Effector memory CD4-positive, alpha-beta T cell (primary cell): ENCODE measurements at places on chromosomes 6 and 20.

GRCh38 chr6:502761-503160, 111.2 kb downstream of the IRF4 start:
- no peak for DNase-seq

GRCh38 chr20:33465481-33466302, 22.1 kb upstream of the SNTA1 start:
- no peak for DNase-seq

DNA sequence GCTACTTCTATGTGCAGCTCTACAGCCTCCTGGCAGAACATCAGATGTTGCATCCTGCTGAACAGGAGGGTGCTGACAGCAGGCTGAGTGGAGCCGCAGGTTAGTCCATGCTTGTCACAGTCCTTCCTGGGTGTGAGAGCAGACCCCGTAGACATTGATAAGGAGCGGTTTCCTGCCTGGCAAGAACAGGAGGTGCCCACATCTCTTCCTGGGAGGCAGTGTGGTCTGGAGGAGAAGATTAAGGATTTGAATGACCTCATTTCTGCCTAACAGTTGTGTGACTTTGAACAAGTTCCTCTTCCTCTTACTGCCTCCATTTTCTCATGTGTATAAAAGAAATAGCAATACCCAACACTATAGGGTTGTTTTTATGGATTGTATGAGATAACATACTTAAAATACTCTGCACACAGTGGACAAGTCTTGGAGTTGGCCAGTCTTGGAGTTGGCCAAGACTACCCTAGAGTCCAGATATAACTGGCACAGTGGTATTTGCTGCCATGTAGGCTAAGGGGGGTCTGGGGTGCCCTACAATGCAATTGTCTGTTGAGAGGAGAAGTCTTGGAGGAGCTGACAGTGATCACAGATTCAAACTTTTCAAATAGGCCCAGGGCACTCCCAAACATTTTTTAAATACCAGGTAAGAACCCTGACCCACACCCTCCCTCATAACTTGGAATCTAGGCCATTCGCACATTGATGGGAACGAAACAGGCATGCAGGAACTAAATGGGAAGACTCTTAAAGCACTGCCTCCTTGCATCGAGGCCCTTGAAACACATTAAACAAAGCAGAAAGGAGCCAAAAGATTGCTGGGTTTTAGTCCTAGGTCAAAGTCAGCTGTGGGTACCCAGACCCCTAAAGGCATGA, 32.6 kb upstream of the TBC1D7 start:
- DNase-seq: no peak

- no peak for DNase-seq
Observed at GRCh38 chr6:35291491-35291890, 6.1 kb upstream of the DEF6 start.

- DNase-seq: no peak
Observed at GRCh38 chr6:52087498-52087999, at the start of gene PKHD1. TSS of gene PKHD1 (minus strand) at chr6:52087613. CDS start at chr6:52084933, 2,680 bp downstream.

DNA sequence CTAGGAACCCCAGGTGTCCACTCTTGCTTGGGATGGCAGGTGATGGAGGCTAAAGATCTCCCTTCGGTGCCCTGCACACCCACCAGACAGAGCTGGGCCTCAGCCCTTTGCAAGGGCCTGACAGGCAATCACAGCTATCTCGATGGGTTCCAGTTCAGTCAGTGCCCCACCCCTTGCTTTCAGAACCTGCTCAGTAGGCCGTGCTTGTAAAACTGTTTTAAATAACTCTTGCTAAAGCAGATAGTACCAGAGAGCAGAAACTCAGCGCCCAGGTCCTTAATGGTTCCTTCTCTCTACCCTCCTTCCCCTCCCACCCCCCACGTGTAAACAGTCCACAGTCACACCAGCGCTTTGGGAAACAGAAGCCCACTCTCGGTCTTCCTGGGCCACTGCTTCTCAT, 39.2 kb downstream of the C6orf132 start:
- DNase-seq: no peak

GRCh38 chr6:158625881-158626305, 18.6 kb downstream of the DYNLT1 start:
- no peak for DNase-seq

- DNase-seq: no peak
Observed at GRCh38 chr20:4151991-4152695, 136.8 kb upstream of the RNF24 start.
